IMR-90 (cell line): ENCODE measurements at places on chromosomes 1 and 21. TPM values are rescaled to one million over a fixed set of nuclear protein-coding genes. Genes with fewer than 3 reads are reported as not detected.

- peak; percentile 43 for DNase-seq
These were observed 41.4 kb upstream of the ACOT11 start for GRCh38 chr1:54506594-54506993.

CLEC20A gene
- polyA plus RNA-seq: not detected in 2 replicates

FASLG gene
- polyA plus RNA-seq: 0.10 and 0.14 TPM in 2 replicates

UTS2 gene
- polyA plus RNA-seq: not detected in 2 replicates
